ENCODE measurements at places on chromosomes 5 and 9. TPM values are rescaled to one million over a fixed set of nuclear protein-coding genes. Genes with fewer than 3 reads are reported as not detected.

SHC3 gene
- 9.2 TPM for total RNA-seq

TIGD6 gene
- 6.2 TPM for total RNA-seq

NMUR2 gene
- not detected for total RNA-seq

RALGPS1 gene
- 3.2 TPM for total RNA-seq

HRCT1 gene
- 2.2 TPM for total RNA-seq

SLC36A2 gene
- not detected for total RNA-seq

CYLC2 gene
- total RNA-seq = not detected

PCDHGC3 gene
- total RNA-seq = 83.4 TPM

IL4 gene
- not detected for total RNA-seq

ACOT12 gene
- not detected for total RNA-seq
